Chondrocyte (in vitro differentiated cells): ENCODE measurements at places on chromosomes 2 and 18. TPM values are rescaled to one million over a fixed set of nuclear protein-coding genes. Genes with fewer than 3 reads are reported as not detected.

The NEU2 gene
- total RNA-seq: not detected in 3 replicates

DNA sequence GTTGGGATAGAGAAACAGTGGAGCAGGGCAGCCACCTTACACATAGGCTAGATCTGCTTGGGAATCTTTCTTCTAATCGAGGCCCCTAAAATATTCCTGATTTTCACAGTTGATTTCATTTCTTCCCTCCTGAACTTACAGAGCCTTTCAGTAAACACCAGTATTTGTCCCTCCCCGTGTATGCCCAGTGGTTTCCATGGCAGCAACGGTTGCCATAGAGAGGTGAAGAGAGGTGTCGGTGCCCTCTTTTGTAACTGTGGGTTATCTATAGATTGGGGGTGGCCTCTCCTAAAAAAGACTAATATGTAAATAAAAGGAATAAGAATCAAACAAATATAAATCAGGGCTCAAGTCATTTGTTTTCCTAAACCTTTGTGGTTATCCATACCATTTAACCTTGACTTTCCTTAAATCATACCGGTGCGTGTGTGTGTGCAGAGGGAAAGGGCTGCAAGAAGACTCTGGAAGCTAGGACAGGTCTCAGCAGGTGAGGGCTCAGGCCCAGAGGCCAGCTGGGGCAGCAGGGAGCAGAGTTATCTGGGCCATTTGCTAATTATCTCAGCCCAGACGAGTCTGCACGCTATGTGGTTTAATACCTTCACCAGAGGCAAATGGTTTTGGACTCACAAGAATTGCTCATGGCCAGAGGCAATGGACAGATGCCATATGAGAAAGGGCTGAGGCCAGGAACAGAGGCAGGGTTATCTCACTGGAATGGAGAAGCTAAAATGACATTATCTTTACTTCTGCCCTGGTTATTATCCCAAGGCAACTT lies 35.5 kb downstream of the LIPG start:
- H3K36me3 ChIP-seq: no peaks in the 10 kb centered on the region
- H3K27ac ChIP-seq: no peak overlapping the region
- no peaks in the 10 kb centered on the region for H3K4me1 ChIP-seq
- H3K4me3 ChIP-seq: no peak overlapping the region

The TNFRSF11A gene
- 0.17 to 0.49 TPM (median 0.22 TPM) in 3 replicates for total RNA-seq

DNA sequence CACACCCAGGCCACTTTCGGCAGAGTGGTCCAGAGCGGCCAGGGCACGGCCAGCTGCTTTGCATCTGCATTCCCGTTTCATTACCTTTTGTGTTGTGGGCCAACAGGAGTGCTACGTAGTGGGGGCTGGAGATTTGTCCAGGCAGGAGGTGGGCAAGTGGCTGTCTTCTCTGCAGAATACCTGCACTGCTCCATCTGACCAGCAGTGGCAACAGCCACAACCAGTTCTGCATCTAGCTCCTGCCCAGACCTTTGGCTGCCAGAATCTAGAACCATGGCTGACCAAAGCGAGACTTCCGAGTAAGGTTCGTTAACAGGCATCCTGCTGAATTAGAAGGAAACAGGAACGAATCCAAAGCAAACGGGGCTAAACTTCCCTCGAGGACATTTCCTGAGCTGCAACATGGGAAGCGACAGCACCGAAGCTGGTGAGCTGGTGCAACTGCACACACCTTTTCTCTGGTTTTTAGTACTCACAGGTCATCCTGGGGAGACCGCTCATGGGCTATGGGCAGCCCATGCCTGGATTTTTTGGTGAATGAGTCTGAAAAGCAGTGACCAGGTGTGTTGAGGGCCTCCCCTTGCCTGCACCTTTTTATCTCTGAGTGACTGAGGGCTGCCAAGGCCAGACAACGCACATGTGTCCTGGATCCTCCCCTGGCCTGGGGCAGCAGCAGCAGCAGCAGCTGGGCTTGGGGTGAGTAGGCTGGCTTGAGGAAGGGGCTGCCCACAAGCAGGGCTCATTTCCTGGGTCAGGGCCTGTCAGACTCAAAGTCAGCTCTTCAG lies 10.5 kb downstream of the GDF7 start:
- H3K36me3 ChIP-seq: peaks cover 6% of the 10 kb centered on the region
- no peaks in the 10 kb centered on the region for H3K27me3 ChIP-seq
- no peak for DNase-seq
- H3K4me3 ChIP-seq: no peak overlapping the region

- H3K27ac ChIP-seq: peak overlapping the region; percentile 91
- H3K4me1 ChIP-seq: peaks cover 43% of the 10 kb centered on the region
- H3K36me3 ChIP-seq: no peaks in the 10 kb centered on the region
- H3K27me3 ChIP-seq: no peaks in the 10 kb centered on the region
- no peak for DNase-seq
These were observed 24.9 kb upstream of the BZW1 start for GRCh38 chr2:200786826-200787225.
